ENCODE measurements at places on chromosomes 12 and 14.

- DNase-seq: no peak
Measured at GRCh38 chr12:51190820-51191219, 17.9 kb upstream of the TFCP2 start.

- DNase-seq: no peak
Measured at GRCh38 chr12:47615711-47616110, 90.1 kb downstream of the RPAP3 start.

- DNase-seq: no peak
Measured at GRCh38 chr12:116062698-116063097, 214.8 kb downstream of the MED13L start.

- DNase-seq: no peak
Measured at GRCh38 chr12:25714198-25714984, 161.3 kb upstream of the LMNTD1 start.

- DNase-seq: no peak
Measured at GRCh38 chr14:58836303-58836974, 198.7 kb downstream of the DACT1 start.

DNA sequence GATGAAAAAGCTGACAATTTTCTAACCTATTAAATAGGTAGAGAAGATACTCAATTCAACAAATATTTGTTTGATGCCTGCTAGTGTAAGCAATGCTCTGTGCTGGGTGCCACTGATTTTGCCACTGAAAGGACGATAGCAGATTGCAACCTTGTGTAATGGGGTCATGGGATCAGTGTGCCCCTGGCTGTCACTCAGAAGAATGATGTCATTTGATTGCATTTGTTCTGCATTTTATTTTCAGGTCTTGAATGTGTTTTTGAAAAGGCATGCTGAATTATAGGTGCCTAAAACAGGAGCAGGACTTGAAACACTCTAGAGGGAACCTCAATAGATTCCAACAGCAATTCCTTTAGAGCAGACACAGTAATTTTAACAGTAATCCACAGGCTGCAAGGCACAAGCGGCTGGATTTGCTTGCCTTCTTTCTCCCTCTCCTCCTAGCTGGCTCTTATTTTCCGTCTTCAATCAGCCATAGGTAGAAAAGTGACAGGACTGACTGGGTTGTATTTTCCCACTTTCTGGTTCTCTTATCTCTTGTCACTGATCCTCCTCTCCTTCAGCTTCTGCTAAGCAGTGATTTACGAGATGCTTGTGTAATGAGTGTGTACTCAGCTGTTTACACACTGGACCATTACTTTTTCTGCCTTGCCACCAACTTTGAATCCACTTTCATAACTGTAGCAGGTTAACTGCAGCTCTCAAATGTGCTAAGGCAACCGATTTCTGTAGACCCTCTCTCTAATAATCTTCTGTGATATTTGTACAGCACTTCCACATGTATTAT, 4.1 kb downstream of the PLXNC1 start:
- no peak for DNase-seq

GRCh38 chr12:115895247-115895646, 382.2 kb downstream of the MED13L start:
- DNase-seq: no peak

DNA sequence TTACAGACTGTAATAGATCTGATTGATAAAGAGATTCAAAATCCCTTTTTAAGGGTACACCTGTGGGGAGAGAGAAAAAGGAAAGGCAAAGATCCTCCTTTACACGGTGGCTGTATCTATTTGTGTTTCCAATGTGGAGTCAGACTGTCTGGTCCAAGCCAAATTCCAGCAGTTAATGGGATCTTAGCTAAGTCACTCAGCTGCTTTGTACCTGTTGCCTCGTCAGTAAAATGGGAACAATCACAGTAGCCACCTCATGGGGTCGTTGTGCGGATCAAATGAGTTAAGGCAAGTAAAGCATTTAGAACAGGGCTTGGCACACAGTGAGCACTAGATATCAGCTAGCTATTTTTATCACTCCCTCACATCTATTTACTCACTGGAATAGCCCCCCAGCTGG, 46.9 kb downstream of the EFCAB11 start:
- DNase-seq: no peak

DNA sequence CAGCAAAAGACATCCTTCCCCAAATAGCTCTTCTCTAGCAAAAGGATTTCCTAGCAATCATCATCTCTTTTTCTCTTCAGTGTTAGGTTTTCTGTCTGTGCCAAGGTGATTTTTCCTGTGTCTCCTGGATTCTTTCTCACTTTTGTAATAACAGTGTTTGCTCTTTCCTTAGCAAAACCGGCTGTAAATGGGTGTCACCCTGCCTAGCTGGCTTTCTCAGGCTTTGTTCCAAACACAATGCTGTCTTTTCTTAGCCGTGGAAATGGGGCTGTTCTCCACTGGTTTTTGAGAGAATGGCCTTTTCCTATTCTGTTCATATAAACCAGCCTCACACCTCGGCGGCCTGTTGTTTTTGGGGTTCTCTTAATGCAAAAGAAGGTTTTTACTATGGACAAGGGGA, 21.9 kb downstream of the JDP2 start:
- no peak for DNase-seq

DNA sequence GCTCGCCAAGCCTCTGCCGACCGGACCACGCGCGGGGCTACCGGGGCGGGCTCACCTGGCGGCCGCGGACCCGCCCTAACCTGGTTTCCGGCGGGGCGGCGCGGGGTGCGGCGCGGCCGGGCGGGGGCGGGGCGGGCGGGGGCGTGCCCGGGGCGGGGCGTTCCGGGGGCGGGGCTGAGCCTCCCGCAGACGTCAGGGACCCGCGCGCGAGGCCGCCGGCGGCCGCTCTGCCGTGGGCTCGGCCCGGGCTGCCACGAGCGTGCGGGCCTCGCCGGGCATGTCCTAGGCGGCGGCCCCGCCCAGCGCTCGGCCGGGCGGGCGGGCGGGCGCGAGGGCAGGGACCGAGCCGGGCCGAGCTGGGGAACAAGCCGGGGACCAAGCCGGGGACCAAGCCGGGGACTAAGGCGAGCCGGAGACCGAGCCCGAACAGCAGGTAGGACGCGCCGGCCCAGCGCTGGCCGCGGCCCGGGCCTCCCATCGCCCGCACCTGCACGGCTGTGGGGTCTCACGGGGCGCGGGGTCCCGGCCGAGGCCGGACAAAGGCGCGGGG, at the start of gene CEP170B:
Gene CEP170B (plus strand): TSS at position 188 of the 550 bp plus-strand sequence. CDS start 3,183 bp downstream, outside the sequence.
- no peak for DNase-seq

GRCh38 chr12:132143336-132144071, 615 bp downstream of the DDX51 start:
- DNase-seq: no peak

- no peak for DNase-seq
Measured at GRCh38 chr14:103550451-103551337, 11.8 kb downstream of the BAG5 start.

GRCh38 chr12:2360630-2361170, 307.9 kb downstream of the CACNA1C start:
- DNase-seq: no peak
